ENCODE measurements at places on chromosomes 1 and 21. TPM values are rescaled to one million over a fixed set of nuclear protein-coding genes. Genes with fewer than 3 reads are reported as not detected.

- DNase-seq: no peak
Measured at GRCh38 chr1:112714313-112715263, 544 bp downstream of the PPM1J start.

DNA sequence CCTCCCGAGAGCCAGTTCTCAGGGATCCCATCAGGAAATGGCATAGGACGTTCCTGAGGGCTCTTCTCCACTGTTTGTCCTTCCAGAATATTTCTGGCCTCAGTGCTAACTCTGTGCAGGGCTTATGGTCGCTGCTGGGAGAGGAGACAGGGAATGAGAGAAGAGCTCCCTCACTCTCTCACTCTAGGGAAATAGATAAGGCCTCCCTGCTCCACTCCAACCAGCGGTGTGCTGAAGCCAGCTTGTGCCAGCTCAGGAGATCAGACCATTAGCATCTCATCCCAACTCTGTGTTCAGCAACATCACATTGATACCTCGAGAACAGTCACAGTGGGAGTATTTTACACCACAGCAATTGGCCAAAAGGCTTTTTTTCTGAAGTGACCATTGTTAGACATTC lies 49.2 kb upstream of the ZC3H12A start:
- DNase-seq: no peak

- DNase-seq: no peak
Measured at GRCh38 chr21:14559102-14559501, 13.0 kb upstream of the SAMSN1 start.

DNA sequence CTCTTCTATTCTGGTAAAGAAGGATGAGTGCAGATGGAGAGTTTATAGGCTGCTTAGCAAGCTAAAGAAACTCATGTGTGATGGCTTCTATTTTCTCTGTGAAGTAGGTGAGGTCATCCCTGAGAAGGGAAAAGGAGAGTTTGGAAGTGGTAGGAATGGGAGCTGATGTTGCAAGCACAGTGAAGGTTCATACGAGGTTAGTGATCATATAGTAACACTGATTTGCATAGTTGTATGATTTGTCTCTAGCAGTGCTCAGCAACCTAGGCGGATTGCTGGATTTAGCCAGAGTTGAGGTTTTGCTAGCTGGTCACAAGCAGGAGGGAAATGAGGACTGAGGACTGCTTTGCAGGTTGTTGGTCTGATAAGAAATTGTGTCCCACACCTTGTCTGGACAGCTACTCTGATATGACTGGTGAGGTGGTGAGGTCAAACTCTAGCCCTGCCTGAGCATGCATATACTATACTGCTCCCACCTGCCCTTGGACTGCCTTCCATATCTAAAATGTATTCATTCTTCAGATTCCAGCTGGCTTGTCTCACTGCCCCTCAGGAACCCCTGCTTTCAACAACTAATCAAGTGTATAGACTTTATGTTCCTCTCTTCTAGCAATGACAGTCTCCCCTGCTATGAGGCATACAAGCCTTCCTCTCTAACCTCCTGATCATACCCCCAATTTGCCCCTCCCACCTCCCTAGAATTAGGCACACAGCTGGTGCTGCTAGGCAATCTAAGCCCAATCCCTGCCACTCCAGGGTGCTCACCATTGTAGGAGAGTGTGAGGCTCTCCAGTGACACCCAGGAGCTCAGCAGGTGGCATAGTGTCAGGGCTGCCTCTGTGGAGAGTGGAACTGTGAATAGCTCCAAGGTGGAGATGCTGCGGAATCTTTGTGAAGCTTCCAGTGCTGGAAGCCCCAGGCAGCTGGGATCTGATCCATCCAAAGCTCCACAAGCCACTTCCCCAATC lies 18.5 kb downstream of the LRRC41 start:
- no peak for DNase-seq

DNA sequence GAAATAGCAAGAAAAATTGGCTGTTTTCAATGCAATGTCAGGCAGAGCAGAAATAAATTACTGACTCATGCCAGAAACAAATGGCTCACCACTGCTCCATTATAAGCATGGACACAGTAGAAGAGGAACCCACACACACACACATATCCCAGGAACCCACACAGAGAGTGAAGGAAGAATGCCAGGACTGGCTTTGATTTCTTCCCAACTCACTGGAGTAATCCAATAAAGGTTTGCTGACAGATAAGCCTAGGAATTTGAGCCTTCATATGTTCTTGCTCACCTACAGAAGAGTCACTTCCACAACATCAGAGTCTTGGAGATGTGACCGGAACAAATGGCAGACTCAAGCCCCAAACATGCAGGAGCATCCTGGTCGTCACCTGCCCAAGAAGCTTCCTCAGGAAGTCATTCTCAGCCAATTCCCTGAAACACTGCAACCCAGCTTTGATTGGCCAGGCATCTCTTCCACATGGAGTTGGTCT lies 2.2 kb downstream of the SH3BP5L start:
- no peak for DNase-seq

GRCh38 chr21:43623588-43623987 lies 35.7 kb downstream of the HSF2BP start:
- no peak for DNase-seq

- DNase-seq: no peak
Measured at GRCh38 chr1:220957233-220957605, 78.0 kb downstream of the HLX start.

DNA sequence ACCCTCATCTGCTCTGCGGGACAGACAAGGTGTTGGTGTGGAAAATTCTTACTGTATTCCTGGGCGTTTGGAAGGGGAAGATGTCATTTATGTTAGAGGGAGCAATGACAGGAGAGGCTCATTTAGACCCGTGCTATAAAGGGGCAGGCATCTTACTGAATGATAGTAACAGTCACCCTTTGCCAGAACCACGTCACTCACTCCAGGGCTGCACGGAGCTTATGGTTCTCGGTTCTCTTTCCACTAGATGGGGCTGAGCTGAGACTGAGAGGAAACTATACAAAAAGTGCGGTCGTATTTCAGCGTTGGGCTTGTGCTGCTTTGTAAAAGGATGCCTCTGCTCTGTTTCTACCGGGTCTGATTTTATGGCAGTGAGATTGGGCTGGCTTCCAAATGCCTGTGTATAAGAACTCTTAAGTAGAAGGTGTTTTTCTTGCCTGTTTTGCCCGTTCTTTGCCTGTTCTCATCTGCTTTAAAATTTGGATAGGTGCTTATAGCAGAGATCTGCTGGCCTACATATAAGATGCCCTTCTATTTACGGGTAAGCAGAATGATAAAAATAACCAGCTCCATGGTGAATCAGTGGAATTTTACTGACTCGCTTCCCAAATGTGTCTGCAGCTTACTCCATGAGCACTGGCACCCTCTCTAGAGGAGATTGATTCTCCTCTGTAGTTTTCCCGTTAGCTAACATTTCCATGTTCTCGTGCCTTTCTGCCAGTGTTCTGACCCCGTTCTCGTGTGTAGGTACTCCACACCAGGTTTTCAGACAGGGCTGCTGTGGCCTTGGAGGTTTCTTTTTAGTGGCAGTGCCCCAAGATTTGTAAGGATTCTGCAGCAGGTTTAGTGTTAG lies 55.9 kb downstream of the MRPS6 start:
- peak; percentile 79 for DNase-seq

DNA sequence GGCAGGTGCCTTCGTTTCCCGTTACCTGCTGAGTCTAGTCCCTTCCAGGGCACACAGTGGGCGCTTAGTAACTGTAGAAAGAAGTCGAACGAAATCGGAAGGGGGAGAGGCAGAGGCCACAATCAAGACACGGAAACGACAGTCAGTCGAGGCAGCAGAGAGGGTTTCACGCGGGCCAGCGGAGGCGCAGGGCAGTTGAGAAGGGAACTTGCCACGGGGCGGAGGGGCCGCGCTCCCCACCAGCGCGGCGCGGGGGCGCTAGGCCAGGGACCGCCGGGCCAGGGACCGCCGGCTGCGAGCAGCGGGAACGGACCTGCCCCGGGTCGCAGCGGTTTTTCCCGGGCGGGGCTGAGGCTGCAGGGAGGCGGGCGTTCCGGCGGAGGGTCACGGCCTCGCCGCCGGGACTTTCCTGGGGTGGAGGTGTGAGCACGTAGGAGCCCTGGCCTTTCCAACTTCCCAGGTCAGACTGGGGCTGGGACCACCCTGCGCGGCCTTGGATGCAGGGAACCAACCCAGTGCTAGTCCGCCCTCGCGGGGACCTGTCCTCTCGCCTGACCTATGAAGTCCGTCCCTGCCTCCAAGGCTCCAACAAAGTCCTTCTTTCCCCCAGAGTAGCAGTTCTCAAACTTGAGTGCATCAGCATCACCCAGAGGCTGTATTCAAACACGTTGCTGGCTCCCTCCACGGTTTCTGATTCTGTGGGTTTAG lies 150.1 kb upstream of the FGGY start:
- peak; percentile 46 for DNase-seq

DNA sequence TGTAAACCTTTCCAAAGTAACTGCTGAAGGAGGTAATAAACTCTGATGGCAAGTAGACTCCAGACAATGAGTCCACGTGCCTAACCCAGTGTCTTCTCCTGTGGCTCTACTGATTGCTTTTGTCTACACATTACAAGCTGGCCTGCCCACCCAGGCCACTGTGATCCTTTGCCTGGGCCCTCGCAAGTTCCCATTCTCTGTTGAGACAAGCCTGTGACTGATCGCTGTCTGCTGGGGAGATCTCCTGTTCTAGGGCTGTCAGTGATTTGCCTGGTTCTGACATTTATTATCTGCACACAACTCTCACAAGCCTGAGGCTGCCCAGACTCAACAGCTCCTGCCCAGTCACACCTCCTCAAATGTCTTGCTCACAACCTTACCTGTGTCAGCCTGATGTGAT lies 81.4 kb downstream of the CYYR1 start:
- DNase-seq: no peak

DNA sequence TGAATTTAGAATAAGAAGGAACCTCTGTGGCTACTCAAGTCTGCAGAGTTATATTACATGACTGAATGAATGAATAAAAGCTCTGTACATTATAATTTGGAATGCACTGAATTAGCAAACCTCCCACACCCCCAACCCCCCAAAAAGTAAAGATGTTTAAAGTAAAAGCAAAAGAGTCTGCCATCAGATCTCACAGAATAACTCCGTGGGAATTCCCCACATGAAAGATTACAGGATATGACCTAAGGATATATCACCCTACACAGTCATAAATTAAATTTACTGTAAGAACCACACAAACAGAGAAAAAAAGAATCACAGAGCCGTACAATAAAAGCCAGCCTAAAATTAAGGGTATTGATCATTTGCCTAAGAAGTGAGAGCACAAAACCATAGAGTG lies 587.3 kb downstream of the PTPRC start:
- DNase-seq: peak; percentile 74

DNA sequence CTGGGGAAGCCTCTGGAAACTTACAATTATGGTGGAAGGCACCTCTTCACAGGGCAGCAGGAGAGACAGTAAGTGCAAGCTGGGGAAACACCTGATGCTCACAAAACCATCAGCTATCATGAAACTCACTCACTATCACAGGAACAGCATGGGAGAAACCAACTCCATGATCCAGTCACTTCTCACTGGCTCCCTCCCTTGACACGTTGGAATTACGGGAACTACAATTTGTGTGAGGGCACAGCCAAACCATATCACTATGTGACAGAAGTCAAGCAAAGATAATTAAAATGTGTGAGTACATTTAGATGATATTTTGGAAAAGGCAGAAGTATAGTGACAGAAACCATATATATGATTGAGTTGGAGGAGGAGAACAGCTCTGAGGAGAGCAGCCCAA lies 474.0 kb upstream of the OLFM3 start:
- DNase-seq: no peak

- DNase-seq: no peak
Measured at GRCh38 chr1:175449306-175449705, 256.7 kb upstream of the KIAA0040 start.

DNA sequence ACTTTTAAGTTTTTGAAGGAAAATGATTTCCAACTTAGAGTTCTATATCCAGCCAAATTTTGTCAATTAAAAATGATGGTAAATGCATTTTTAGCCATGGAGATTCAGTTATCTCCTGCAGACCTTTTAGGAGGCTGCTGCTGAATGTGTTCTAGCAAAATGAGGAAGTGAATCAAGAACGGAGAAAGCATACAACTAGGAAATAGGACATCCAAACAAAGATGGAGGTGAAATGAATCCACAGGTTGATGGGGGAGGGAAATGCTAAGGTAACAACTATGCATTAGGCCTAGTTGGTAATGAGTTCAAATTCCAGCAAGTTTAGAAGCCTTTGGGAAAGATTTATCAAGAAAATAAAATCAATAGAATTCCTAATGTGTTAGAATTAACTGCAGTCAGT lies 80.5 kb downstream of the FNBP1L start:
- DNase-seq: no peak

DNA sequence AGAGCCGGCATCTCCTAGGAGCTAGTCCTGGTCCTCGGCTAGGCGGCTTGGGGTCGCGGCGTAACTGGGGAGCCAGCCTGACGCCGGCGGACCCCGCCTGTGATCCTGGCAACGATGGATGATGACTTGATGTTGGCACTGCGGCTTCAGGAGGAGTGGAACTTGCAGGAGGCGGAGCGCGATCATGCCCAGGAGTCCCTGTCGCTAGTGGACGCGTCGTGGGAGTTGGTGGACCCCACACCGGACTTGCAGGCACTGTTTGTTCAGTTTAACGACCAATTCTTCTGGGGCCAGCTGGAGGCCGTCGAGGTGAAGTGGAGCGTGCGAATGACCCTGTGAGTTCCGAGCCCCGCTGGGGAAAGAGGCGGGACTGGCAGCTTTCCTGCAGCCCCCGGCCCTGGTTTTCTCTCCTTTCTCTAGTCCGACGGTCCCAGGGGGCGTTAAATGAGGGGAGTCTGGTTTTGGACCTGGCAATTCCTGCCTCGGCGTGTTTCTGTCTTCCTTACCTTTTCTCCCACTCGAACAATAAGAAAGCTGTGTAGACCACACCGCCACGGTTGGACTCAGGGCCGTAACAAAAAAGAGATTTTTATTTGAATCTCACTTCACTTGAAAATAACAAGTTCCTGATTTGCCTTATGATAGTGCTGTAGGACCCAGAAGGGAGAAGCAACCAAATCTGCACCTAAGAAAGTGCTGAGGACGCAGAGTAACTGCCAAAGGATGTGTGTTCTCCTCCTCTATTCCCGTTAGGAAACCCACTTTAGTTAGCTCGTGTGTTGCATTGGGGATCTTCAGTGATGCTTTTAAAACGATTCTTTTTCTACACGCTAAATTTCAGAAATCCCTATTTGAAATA lies at the start of gene SPRTN:
Gene SPRTN (plus strand): TSS at position 24 of the 859 bp plus-strand sequence. CDS start 91 bp downstream, at position 115.
- peak; percentile 43 for DNase-seq

GRCh38 chr1:206766251-206766856 lies 4.2 kb upstream of the IL19 start:
- DNase-seq: no peak

- DNase-seq: no peak
Measured at GRCh38 chr1:196660272-196660671, 8.4 kb downstream of the CFH start.

DNA sequence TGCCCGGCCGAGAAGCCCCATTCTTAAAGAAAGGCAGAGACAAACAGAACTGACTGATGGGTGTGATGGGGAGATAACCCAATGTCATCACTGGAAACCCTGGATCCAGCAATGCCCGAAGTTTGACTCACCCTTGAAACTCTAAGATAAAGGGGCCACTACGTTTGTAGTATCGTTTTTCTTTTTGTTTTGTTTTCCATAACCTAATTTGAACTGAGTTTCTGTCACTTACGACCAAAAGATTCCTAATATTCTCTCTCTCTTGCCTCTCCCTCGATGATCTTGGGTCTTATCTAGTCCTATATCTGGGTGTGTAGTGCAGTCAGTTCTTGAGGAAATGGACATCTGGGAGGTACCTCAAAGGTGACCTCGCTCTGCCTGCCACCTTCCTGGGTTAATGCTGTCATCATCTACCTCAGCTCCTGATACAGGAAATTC lies 57.8 kb upstream of the ID3 start:
- DNase-seq: no peak

Gene GBP4
- 7.6 TPM for total RNA-seq

Gene CRABP2
- 1.0 TPM for total RNA-seq

Gene NUDT4B
- not detected for total RNA-seq

Gene TNFRSF4
- total RNA-seq: 1.5 TPM

Gene CELA3A
- not detected for total RNA-seq

Gene C8A
- not detected for total RNA-seq

Gene NCMAP
- total RNA-seq: not detected
